Stimulated activated CD4-positive, alpha-beta T cell treated with anti-CD3 and anti-CD28 coated beads, Interleukin-12 subunit alpha, Interleukin-12 subunit beta, amount 100 ng/mL, for 4 hours (primary cell): ENCODE measurements at places on chromosomes 7 and 10.

DNA sequence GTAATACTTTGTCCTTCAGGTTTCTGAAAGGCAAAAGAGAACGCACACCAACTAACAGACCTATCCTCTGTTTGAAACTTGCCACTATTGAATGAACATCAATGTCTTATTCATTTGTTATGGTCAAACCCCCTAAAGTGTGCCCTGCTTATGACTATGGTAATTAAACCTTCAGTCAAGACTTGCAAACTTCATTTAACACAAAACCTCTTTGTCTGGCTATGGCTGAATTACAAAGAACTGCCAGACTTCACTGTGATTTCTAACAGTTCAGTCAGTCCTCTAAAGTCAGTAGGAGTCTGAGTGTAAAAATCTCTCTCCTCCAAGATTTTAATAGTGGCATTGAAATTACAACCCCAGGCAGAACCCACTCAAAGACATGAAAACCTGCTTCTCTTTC lies 702.5 kb upstream of the LRRN3 start:
- no peak for DNase-seq

- DNase-seq: no peak
These were observed 10.7 kb upstream of the SFMBT2 start for GRCh38 chr10:7421526-7421925.

DNA sequence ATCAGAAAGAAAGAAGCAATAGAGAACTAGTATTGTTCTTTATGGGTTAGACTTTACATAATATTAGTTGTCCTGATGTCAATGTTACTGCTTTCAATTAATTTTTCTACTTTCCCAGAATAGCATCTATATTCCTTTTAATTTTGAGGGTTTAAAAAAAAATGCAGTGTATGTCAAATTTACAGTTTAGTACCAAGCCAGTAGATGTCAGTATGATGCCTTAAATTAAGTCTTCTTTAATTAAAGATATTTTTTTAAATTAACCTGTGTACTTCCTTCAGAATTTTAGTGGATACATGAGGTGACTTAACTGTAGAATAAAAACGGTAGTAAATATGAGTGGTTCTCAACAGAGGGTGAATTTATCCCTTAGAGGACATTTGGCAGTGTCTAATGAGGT lies 35.2 kb upstream of the STOX1 start:
- DNase-seq: no peak

DNA sequence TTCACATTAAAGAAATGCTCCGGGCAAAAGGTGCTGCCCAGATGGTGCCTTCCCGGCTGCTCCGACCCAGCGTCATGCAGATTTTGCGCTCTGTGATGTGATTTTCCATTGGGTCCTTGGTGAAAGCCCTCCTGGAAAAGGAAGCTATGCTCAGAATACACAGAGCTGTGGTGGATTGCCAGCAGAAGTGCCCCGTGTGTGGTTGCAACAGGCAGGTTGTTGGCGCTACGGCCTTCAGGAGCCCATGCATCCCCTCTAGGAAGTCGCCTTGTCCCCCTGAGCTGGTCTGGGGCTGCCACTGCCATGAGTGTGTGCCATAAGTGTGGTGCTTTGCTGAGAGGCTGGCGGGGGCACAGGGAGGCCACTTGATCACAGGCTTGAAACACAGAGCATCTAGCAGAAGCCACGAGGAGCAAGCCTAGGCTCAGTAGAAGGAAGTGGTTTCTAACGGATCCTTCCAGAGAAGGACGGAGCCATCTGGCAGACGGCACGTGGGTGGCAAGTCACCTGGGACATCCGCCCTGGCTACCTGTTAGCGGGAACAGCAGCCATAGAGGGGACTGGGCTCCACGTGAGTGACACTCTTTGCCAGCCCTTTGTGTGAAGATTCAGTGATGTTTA lies 210.9 kb downstream of the CUX1 start:
- no peak for DNase-seq

DNA sequence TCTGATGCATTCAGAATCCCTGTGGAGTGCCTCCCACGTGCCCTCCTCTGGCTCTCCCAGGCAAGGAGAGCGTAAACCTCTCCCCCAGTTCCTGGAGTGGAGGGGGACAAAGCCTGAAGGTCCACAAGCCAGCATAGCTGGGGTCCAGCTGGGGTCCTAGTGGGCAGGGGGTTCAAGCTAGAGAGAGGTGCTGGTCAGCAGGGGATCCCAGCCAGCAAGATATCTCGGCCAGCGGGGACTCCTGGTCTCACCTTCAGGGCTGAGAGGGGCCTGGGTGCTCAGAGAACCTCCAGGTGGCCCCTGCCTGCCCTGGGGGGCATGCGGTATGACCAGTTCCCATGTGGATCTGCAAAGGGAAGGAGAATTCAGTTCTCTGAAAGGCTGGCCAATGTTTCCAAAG lies 413.7 kb downstream of the TCERG1L start:
- no peak for DNase-seq

DNA sequence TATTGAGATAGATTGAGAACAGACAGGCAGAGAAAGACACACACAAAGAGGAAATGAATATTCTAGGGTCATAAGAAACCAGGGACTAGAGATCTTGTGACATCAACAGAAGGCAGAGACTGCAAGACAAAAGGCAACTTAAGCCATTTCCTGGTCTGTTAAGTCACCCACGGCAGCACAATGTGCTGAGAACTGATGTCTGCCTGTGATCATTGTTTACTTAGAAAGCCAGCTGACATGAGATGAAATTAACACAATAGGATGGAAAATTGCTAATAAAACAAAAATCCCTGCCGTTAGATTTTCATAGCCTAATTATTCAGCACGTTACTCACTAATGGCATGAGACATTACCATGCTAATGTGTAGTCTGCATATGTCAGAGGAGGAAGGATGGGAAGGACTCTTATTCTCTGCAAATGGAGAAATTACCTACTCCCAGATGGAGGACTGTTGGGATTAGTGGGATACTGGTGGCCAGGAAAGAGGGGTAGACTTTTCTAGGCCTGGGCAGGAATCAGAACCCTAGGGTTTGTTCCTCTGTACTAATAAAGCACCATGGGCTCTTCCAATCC lies 191.3 kb upstream of the PODXL start:
- no peak for DNase-seq

DNA sequence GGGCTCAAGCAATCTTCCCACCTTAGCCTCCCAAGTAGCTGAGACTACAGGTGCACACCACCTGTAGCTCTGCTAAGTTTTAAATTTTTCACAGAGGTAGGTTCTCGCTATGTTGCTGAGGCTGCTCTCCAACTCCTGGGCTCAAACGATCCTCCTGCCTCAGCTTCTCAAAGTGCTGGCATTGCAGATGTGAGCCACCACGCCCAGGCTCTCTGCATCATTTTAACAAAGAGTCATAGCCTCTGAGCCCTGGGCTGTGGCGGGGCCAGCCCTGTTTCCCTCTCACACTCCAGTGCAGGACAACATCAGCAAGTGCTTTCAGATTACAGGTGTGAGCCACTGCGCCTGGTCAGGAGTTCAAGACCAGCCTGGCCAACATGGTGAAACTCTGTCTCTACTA lies 102.5 kb downstream of the COL26A1 start:
- DNase-seq: no peak

- peak; percentile 16 for DNase-seq
These were observed 91.5 kb downstream of the GSDME start for GRCh38 chr7:24665564-24666294.
